Neural crest cell (in vitro differentiated cells): ENCODE measurements at places on chromosomes 5 and 9.
A peak's percentile ranks its signal among the peaks of the same experiment; 100 is the strongest.

DNA sequence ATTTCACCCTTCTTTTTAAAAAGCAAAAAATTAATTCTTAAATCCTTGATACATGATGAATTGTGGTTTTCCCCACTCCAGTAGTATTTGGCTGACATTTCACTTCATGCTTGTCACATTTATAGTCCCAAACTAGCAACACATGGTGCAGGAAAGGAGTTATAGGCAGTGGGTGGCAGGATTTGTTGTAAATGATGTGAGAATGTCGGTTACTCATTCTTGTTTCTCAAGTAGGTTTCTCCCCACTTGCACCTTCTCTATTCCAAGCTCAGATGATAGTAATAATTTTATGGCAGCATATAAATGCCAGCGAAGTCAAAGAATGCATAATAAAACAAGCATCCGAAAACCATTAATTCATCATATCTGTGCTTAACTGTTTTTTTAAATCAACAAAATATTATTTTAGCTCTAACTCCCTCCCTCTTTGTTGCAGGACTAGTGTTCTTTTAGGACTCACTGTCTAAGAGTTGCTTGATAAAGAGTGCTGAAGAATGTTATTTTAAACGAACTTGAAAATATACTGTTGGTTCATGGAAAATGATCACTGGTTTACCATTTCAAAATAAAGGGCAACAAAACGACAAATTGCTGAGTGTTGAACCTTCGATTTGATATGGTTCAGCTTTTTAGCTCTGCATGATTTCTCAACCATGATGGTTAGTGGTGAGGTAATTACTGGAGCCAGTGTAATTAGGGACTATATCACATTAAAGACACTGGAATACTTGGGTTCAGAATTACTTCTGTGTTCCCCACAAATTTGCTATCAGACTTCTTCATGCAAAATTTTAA is 88.1 kb upstream of the ADAMTSL1 start:
- DNase-seq: no peak

GRCh38 chr9:75147638-75148037 is 59.3 kb downstream of the OSTF1 start:
- DNase-seq: no peak

GRCh38 chr9:136578915-136579649 is 33.2 kb upstream of the NOTCH1 start:
- DNase-seq: no peak

GRCh38 chr9:26956860-26957233 is 635 bp downstream of the IFT74 start:
- no peak for DNase-seq

DNA sequence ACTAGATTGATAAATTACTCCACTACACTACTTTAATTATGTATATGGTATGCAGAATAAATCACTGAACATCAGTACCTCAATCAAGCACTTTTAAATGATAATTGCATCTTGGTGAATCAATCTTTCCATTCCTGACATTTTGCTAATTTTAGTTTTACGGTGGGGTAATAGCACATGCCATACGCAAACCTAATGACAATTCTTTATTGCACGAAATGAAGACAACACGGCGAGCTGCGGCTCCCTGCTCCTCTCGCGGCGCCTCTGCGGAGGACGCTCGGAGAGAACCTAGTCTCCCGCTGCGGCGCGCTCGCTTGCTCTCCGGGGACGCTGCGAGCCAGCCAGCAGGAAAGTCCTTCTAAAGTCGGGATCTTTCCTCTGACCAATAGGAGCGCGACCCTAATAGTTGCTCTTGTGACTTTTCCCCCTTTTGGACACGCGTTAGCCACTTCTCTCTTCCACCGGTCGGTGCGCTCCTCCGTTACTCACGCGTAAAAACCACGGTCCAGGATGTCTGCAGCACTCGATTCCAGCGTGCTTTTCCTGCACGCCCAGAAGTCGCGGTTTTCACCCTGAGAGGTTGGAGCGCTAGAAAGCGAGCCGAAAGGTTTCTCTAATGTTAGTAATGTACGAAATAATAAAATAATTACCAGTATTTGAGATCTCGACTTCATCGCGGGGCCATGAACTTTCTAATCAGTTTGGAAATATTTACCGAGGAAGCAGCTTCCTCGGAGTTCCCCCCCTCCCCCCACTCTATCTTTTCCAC is 1.0 kb upstream of the MEF2C start:
- peak; percentile 50 for DNase-seq

GRCh38 chr5:83589786-83590185 is 118.2 kb downstream of the VCAN start:
- no peak for DNase-seq

DNA sequence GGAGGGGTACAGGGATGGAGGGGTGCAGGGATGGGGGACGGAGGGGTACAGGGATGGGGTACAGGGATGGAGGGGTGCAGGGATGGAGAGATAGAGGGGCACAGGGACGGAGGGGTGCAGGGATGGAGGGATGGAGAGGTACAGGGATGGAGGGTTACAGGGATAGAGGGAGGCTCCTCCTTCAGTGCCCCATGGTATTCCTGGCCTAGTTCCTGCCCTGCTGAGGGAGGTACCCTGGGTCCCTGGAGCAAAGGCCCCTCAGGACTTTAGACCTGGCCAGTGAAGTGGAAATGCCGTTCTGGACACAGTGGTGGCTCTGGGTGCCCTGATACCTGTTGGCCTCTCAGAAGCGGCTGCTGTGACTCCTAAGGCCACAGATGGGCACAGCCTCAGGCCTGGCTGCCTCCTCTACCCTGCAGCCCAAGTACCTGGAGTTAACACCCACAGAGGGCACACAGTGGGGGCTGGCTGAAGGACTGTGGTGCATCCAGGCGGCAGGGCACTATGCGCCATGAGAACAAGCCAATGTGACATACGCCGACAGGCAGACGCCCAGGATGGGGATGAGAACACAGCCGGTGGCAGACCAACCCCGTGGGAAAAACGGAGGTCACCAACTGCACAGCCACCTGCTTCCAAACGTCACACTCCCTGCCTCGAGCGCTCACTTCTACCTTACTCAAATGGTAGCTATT is 8.4 kb downstream of the PTGES2 start:
- DNase-seq: no peak

- DNase-seq: no peak
These were observed 477.8 kb downstream of the CCDC171 start for GRCh38 chr9:16030528-16031185.

DNA sequence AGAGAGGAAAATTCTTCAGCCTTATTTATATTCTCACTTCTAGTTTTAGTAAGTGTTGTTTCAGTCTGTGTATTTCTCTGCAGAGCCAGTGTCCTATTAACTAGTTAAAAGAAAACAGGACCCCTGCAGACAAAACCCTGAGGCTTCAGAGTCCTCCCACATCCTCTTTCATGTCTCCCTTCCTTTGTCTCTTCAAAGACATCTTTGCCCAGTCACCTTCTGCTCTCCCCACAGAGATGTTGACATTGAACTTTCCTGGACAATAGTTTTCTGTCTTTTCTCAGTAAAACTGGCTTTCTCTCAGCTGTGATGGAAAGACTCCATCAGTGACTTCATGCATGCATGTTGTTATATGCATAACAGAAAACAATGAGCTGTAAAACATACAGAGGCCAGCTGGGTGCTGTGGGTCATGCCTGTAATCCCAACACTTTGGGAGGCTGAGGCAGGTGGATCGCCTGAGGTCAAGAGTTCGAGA is 20.2 kb downstream of the GRAMD2B start:
- DNase-seq: no peak

- DNase-seq: no peak
These were observed 6.6 kb upstream of the ASPN start for GRCh38 chr9:92488681-92489550.
